Right hindlimb (tissue), 1 donor: ENCODE measurements at places on chromosomes 5 and 9.
A peak's percentile ranks its signal among the peaks of the same experiment; 100 is the strongest.

DNA sequence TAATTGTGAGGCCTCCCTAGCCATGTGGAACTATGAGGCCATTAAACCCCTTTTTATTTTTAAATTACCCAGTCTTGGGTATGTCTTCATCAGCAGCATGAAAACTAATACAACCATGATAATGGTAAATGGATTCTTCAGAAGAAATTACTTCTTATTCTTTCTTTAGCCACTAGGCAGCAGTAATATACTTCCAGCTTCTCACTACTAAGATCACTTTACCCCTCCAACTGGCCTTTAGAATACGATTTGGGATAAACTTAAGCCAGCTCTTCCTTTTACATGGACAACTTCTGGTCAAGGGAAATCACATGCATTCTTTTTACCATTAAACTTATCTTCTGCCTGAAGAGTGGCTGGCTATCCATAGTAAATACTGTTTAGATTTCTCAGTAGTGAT is 355.4 kb downstream of the MAN2A1 start:
- DNase-seq, result no peak

DNA sequence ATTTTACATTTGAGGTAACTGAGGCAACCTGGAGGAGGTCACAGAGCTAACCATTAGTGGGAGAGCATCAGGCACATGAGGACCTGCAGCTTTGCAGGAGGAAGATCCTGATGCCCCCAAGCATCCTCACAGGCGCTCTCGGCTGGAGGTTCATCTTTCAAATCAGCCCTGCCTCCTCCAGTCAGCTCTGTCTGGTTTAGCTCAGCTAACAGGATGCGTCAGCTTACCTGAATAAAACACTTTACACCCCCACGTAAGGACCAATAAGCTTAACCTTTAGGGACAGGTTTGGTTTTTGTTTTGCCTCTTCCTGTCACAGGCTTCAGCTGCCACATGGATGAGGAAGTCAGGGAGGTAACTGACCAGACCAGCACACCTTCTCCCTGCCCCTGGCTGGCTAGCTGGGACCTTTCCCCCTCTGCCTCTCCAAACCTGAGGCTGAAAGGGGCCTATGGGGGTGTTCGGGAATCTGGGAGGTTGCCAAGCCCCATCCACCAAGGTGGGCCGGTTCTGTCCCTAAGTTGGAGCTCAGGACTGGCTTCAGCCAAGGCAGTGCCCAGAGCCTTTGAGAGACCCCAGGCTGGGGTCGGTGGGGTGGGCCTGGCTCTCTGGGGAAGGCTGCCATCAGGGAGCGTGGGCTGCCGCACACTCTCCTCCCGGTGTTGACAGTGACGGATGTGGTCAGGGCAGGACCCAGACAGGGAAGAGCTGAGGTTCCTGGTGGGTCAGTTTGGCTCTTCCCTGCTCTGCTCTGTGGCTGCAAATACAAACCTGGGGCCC is 20.0 kb upstream of the FCN1 start:
- no peak for DNase-seq

DNA sequence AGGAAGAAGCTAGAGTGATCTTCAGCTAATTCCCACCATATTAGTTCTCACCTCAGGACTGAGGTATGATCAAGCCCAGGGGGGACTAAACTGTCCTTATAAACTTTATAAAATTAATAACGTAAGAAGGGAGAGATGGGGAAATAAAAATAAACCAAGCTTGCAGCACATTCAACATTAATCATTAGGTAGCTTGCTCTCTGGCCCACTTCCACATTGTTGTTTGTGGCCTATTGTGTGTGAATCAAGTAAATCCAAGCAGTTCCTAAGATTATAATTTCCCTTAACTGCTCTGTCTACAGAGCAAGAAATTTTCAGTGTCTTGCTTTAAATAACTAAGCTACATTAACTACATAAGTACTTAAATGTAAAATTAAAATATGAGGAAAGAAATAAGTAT is 131.3 kb upstream of the ABCA1 start:
- DNase-seq, result no peak

- DNase-seq, result no peak
Measured at GRCh38 chr5:36272136-36272690, 29.5 kb downstream of the RANBP3L start.

DNA sequence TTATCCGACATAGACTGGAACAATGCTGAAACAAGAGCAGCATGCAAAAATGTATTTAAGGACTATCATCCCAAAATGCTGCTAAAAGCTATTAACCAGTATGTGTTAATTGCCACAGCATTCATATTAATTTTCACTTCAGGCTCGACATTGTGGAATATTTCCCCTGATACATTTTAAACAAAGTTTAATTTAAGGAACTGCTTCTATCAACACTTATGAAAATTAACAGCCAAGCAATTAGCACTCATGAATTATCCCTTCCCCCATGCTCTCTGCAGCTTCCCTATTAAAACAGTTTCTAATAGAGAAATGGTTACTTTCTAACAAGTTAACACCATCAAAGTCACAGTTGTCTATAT is 54.8 kb downstream of the MAPKAP1 start:
- no peak for DNase-seq

DNA sequence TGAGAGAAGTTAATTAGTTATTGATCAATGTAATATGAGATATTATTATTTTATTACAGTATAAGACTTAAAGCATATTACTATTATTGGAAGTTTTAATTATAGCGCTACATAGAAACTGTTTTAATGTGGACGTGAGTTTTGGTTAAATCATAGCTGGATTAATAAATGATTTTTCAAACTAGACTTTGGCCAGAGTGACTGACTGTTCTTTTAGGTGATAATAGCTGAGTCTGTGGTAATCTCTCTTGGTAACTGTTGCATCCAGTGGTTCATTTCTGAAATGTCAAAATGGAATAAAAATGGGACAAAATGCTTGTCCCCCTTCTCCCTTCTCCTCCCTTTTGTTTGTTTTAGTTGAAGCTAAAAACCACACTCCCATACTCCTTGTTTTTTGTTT is 28.1 kb downstream of the ANKHD1 start:
- no peak for DNase-seq

- peak; percentile 33 for DNase-seq
Measured at GRCh38 chr9:136685790-136686533, 1.3 kb downstream of the AGPAT2 start.

DNA sequence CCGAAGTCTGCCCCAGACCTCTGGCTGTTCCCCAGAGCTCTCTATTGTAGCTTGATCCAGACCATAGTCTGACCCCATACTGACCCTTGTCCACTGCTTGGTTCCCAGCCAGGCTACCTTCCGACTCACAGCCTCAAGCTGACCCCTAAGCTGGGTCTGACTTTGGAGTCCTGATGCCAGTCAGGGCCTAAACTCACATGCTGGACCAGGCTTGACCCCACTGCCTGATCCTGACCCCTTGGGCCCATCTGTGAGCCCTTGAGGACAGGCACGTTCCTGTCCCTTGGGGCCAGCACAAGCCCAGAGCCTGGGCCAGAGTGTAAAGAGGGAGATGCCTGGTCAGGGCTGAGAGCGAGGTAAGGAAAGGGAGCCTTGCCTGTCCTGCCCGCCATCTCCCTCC is 32.7 kb upstream of the ENHO start:
- peak; percentile 19 for DNase-seq

- DNase-seq, result no peak
Measured at GRCh38 chr5:71982717-71983395, 124.4 kb upstream of the MAP1B start.

DNA sequence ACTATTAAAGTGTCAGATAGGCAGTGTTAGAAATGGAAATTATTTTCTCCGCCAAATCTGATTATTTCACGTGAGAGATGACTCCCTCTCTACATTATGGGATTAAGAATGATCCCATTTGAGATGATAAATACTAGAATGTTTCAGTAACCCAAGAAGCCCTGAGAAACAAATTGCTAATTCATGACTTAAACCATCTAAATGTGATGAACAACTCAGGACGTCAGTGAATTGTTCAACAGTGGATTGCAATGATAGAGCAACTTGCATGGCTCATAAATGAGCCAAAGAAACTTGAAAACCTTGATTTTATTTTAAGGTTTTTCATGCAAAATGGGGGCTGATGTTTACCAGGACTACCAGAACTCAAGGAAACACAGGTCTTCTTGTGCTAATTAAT is 350.5 kb upstream of the WWC1 start:
- DNase-seq, result no peak

GRCh38 chr9:109817846-109818472 is 38.0 kb downstream of the PALM2AKAP2 start:
- DNase-seq, result peak; percentile 82

DNA sequence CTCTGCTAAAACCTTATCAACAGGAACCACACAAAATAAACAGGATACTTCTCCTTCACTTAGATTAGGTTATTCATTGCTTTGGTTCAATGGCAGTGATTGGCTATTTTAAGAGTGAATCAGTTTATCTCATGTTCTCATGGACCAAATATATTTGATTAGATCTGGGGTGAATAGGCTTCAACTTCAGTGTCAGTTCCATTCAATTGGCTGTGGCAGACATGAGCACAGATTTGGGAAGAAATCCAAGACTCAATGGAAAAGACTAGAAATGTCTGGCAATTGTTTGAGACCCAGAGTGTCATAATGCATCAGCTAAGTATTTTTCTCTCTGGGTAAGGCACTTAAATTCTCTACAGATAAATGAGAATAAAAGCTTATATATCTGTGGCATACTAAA is 37.1 kb downstream of the CDH18 start:
- DNase-seq, result no peak

- no peak for DNase-seq
Measured at GRCh38 chr5:143057580-143057999, 287.4 kb downstream of the ARHGAP26 start.

DNA sequence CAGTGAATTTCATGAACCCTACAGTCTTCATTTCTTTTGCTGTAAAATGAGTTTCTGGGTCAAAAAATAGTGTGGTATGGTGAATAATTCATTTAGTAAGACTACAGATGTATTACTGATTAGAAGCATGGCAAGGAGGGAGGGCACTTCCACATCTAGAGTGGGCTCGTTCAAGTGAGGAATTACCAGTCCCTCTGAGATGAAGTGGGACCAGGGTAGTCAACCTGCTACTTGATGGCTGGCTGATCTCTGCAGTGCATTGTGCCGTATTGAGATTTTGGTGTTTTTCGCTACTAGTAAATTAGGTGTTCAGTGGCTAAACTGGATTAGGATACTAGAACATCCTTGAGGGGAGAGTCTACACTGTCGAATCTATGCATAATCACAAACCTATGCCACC is 10.8 kb downstream of the CDC37L1 start:
- DNase-seq, result no peak

- no peak for DNase-seq
Measured at GRCh38 chr9:133130685-133131244, 9.7 kb upstream of the RALGDS start.

GRCh38 chr9:100700689-100701318 is 122.9 kb downstream of the CAVIN4 start:
- DNase-seq, result no peak

GRCh38 chr9:113948891-113949570 is 72.9 kb downstream of the ZNF618 start:
- DNase-seq, result no peak

GRCh38 chr5:75690669-75691068 is 26.6 kb downstream of the POC5 start:
- DNase-seq, result no peak

DNA sequence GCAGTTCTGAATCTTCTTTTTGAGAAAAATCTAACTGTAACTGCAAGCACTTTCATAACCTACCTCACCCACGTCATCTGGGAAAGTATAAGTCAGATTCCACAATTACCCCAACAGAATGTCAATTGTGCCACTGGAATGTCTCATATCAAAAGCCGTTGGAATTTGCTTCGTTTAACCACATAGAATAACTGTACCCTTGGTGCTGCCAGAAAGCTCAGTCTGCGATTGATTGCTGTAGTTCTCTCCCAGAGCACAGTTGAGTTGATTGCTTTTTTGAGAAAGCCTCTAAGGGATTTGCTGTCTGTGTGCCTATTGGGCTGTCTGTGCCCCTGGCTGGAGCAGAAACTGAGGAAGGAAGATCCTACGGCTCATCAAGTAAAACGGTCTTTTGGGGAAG is 583.6 kb downstream of the TMEM38B start:
- no peak for DNase-seq

- no peak for DNase-seq
Measured at GRCh38 chr5:52863715-52864290, 76.1 kb downstream of the ITGA1 start.

DNA sequence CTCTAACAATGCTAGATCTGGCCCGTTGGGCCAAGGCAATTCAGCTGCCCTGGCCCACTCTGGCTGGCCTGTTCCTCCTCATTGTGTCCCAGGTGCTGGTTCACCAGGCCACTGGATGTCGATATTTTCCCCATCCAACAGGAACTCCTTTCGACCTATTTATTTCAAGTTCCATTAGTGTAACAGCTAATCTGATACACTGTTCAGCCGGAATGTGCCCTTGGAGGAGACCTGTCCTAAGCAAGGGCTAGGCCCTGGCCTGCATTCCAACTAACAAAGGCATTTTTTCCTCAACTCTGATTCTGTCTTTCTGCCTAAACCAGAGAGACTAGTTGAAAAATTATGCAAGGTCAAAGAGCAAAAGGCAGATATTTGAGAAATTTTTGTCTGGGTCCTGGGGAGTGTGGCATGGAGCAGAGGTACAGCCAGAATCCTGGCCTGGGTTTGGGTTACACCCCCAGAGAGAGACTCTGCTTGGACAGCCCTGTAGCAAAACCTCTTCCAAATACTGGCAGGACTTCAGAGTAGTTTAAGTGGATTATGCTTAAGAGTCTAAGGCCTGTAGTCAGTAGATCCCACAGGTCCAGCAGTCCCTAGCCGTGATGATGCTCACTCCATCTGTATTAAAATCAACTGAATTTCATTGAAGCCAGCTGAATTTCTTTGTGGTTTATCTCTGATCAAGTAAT is 36.1 kb downstream of the MARCHF11 start:
- DNase-seq, result no peak

GRCh38 chr5:170393958-170394357 is 4.8 kb upstream of the KCNMB1 start:
- no peak for DNase-seq

GRCh38 chr5:127290019-127290945 is at the start of gene MEGF10:
Gene MEGF10, plus strand, starts transcription at chr5:127290796. Its CDS starts 40,513 bp downstream, at chr5:127331309.
- DNase-seq, result peak; percentile 92
